ENCODE measurements at places on chromosomes 6 and 20.

DNA sequence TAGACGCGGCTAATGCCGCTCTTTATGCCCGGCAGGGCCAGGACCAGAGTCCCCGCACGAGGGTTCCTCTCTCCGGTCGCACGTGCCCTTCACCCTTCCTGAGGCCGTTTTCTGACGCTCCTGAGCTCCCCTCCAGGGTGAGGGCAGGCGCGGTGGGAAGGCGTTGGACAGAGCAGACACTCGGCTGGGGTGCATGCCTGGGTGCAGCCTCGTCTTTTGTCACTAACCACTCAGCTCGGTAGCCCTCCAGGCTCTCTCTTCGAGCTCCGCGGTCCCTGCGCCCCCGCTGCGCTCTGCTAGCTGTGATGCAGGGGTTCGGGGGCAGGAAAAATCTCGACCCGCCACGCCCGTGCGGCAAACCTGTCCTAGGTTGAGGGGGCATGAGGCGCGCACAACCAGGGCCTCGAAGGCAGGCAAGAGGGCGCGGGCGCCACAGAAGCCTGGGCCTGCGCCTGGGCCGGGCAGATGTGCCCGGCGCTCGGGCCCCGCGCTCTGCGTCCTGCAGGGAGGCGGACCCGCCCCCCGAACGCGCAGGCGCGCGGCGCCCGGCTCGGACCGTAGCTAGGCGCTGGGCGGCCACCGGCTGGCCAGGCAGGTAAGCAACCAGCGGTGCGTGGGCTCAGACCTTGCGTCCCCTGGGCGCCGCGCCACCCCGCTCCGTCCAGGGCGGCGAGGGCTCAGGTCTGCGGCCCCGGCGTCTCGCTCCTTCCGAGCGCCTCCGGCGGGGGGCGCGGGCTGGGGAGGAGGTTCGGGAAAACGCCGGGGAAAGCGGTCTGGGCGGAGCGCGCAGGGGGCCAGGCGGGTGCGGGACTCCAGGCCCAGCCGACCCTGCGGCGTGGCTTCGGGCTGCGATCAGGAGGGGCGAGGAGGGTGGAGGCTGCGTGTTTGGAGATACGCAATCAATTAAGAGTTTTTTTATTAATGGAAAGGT is at the start of gene L3MBTL1:
Gene L3MBTL1 (plus strand): TSS at position 548 of the 931 bp plus-strand sequence. CDS start 5,807 bp downstream, outside the sequence.
- DNase-seq = peak; percentile 37

- no peak for DNase-seq
Measured at GRCh38 chr6:90383196-90383822, 86.7 kb upstream of the BACH2 start.

- no peak for DNase-seq
Measured at GRCh38 chr20:62318400-62319345, 15.9 kb downstream of the ADRM1 start.

GRCh38 chr6:154298297-154298696 is 58.3 kb downstream of the IPCEF1 start:
- no peak for DNase-seq

- no peak for DNase-seq
Measured at GRCh38 chr6:153662982-153663381, 376.1 kb upstream of the OPRM1 start.

DNA sequence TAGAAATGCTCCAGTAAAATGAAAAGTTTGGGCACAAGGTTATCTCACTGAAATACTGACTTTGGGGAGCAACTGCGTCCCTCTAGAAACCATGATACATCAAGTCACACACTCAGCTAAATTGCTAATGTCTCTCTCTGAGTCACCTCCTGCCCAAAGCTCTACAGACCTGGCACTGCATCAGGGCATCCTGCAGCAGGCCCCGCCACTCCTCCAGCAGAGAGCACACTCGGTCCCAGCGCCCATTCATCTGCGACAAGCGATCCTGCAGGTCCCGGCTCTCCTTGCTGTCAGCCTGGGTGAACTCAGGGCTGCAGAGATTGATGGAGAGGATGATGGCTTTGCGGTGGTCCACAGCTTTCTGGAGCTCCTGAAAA is 329.0 kb downstream of the ESR1 start:
- DNase-seq = no peak

GRCh38 chr6:11094411-11094851 is 797 bp downstream of the SMIM13 start:
- no peak for DNase-seq

DNA sequence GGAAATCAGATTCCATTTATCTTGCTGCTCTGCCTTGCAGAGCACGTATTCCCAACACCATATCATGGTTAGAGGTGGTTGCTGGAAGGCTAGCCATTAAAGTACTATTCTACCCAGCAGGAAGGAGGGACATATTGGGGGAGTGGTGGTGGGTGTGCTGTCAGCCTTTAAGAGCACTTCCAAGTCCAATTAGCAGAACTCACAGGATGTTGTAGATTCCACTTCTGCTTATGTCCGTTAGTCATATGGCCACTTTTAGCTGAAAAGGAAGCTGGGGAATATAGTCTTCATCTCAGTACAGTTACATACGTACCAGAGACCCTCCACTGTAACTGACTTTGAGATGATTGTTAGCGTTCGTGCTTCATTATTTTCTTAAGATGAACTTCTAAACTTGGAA is 94.4 kb downstream of the SAMD3 start:
- no peak for DNase-seq

DNA sequence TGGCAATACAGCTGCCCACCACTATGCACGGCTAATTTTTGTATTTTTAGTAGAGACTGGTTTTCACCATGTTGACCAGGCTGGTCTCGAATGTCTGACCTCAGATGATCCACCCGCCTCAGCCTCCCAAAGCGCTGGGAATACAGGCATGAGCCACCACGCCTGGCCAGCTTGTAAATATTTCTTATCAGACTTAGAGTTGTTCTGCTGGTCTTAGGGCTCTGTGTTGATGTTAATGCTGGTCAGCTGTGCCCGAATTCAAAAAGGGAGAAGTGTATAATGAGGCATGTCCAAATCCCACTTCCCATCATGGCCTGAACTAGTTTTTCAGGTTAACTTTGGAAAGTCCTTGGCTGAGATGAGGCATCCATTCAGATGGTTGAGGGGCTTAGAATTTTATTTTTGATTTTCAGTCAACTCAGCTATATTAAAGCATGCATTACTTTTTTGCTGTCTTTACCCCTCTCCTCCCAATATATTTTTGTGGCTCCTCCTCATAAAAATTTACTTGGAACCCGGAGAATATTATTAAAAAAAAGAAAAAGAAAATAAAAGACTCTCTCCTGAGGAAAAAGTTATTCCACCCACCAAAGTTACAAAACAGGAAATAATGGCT is 47.7 kb downstream of the ADAT2 start:
- no peak for DNase-seq

DNA sequence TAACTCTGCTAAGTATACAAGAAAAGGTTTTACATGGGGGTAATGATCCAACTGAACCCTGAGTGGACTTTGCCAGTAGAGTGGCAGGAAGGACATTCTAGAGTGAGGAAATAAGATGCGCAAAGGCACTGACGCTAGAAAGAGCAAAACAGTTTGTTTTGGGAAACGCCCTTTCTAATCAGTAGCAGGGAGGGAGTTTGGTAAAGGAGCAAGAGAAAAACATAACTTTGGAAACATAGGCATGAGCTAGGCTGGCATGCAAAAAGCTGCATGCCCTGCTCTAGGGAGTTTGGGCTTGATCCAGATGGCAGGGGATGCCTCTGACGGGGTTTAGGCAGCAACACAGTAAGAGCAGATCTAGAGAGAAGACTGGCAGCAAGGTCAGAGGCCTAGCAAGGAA is 135.2 kb downstream of the DST start:
- DNase-seq = no peak

- DNase-seq = no peak
Measured at GRCh38 chr6:168078175-168078942, 653 bp downstream of the FRMD1 start.

GRCh38 chr20:40464731-40465208 is 224.3 kb downstream of the MAFB start:
- no peak for DNase-seq

DNA sequence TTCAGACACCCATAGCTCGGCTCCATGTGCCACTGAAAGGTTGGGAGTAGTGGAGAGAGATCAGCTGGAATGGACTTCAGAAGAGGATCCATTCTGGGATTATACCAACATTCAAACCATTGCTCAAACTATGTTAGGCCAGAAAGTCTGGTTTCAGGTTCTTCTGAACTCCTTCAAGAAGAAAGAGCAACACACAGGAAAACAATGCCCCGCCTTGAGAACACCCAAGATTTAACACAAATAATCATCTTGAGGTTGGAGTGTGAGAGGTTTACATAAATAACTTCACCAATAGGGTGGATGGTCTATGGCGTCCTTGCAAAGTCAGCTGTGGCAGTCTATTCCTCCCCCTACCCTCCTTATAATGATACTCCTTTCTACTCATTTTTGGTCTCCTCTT is 211.6 kb upstream of the SUPT3H start:
- no peak for DNase-seq

DNA sequence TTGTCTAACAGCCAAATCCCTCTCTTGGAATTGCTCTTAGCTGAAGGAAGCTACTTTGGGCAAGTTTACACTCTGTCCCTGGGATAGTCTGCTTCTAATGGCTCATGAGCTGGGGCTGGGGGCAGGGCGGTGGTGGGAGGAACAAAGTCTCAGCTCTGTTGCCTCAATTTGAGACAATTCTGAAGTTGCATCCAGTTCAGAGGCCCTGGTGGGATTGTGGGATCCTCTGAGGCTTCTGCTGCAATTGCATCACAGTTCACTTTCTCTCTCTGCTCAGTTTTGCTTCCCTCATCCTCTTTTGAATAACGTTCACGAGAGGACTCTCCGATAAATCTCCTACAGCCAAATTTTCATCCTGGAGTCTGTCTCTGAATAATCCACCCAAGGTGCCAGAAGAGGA is 440.6 kb upstream of the SLC35B3 start:
- no peak for DNase-seq

- no peak for DNase-seq
Measured at GRCh38 chr6:26358511-26358981, 6.5 kb upstream of the BTN3A2 start.

DNA sequence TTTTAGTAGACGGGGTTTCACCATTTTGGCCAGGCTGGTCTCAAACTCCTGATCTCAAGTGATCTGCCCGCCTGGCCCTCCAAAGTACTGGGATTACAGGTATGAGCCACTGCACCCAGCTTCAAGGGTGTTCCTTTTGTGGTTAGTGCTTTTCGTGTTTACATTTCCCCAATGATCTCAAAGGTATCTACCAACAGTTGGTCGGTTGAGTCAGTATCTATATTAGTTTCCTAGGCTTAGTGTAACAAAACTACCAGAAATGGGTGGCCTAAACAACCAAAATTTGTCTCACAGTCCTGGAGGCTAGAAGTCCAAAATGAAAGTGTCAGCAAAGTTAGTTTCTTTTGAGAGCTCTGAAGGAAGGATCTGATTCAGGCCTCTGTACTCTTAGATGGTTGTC is 30.1 kb downstream of the CASP8AP2 start:
- no peak for DNase-seq

DNA sequence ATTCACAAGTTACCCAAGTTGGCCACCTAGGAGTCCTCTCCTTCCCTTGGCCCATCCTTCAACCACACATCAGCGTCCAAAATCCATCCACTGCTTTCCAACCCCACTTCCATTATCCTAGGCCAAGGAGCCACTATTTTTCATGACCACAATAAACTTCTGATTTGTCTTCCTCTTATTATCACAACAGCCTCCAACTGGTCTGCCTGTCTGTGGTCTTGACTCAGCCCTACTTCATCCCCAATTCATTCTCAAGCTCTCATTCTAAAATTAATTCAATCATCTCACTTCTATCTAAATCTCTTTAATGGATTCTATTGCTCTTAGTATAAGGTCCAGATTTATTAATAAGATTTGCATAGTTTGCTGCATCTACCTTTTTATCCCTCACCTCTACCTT is 189.0 kb upstream of the PRDM1 start:
- no peak for DNase-seq

DNA sequence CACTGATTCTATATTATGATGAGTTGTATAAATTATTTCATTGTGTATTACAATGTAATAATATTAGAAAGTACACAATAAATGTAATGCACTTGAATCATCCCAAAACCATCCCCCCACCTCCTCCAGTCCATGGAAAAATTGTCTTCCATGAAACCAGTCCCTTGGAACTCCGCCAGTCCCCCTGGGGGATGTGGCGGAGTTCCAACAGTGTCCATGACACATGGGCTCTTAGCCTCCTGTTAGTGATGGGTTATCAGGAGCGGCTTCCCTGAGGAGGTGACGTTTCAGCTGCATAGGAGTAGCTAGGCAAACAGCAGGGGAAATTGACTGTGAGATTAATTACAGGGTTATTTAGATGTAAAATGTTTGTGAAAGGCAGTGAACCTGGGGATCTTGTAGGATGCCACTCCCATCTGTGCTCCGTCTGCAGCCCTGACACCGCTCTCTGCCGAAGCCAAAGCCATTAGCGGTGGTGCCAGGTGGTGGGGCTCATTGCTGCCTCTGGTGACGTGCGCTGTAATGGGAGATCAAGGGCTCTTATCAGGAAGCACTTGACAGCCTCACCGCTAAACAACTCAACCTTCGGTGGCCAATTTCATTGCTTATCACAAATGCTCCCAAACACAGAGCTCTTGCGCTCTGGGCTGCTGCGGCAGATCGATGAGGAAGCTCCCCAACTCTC is 81.6 kb upstream of the MC3R start:
- no peak for DNase-seq

GRCh38 chr6:38499529-38500096 is 140.1 kb downstream of the BTBD9 start:
- no peak for DNase-seq

DNA sequence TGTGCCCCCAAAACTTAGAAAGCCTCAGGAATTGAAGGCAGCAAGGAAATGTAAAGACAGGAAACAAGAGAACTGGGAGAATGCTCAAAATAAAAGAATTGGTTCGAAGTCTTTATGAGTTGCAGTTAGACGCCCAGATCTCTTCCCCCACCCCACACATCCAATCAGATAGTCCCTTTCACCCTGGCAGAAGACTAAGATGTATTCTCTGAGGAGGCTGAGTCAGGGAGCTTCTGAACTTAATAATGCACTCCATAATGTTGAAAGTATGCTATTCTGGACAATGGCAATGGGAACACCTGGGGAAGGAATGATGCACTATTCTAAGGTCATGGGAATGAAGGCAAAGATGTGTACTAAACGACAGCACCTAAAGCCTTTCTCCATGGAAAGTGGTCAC is 173.6 kb downstream of the MTFR2 start:
- DNase-seq = no peak

DNA sequence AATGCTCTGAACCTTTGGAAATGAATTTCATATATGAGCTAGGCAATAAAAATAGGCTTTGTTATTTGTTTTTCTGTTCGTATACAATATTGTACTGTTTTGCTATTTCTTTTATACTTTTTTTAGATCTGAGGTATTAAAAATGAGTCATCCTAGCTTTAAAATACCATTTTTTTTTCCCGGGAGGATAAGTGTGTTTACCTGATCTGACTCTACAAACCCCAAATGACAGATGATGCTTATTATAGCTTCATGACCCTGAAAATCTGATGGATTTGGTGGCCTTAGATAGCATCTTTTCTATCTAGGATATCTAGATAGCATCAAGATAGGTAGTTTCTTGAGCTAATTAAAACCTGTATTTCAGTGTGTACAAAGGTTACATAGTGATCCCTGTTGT is 206.4 kb downstream of the DTNBP1 start:
- DNase-seq = no peak

DNA sequence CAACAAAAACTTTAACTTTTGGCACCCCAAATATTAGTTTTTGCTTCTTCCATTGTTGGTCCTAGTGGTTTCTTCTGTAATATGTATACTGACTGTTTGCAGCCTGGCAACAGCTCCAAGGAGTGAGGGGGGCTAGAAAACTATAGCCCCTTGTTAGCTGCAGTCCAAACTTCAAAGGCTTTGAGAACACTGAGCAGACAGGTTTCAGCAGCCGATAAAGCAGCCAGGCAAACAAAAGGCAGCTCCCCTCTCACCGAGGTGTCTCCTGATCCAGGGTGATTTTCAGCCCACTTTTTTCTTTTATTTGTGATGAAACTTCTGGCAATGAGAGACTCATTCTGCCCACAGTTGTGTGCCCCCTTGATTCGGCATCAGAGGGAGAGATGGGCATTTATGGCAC is 80.7 kb downstream of the OLIG3 start:
- no peak for DNase-seq

All from SW 1271 (cell line).